ENCODE measurements at places on chromosomes 16 and 17.

GRCh38 chr16:1929105-1929504 lies 10.9 kb upstream of the HS3ST6 start:
- no peak for DNase-seq

- no peak for DNase-seq
Observed at GRCh38 chr16:86714166-86714565, 135.8 kb downstream of the FOXL1 start.

DNA sequence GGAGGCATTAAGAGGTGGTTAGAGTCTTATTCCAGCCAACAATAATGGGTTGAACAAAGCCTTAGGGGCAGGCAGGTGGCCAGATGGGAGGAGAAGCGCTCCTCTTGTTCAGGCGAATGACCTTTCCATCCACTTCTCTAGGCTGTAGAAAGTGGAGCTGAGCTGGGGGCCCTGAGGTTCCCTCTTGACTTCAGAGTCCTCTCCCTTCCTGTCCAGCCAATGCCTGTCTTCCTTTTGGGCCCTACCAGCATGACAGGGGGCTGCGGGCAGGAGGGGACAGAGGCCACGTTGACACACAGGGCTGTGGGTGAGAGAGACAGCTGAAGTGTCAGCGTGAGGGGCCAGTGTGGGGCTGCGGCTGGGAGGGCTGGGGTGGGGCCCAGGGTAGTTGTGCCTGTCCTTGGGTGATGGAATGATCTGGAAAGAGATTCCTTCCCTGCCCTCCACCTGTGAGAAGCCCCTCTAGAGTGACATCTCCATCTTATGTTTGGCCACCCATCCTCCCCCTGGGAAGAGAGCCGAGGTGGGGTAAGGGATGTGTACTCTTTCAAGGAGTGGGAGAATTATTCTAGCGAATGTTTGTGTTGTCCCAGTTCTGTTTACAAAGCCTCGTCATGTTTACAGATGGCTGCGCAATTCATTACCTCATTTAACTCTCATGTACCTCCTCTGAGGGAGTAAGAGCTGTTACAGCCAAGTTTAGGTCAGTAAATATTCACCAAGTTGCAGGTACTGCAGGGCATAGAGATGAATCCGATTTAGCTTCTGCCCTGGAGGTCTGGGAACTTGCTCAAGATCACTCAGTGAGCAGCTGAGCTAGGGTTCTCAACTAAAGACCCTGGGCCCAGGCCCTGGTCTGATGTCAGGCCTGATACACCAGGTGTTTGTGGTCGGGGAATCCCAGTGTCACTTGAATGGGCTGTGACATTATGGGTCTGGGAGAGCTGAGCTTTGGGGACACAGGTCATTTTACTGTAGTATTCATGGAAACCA lies 3.3 kb downstream of the ERBB2 start:
- DNase-seq, result no peak

- DNase-seq, result no peak
Observed at GRCh38 chr16:86899757-86900156, 321.4 kb downstream of the FOXL1 start.

- DNase-seq, result no peak
Observed at GRCh38 chr16:49410226-49410625, 36.6 kb downstream of the C16orf78 start.

DNA sequence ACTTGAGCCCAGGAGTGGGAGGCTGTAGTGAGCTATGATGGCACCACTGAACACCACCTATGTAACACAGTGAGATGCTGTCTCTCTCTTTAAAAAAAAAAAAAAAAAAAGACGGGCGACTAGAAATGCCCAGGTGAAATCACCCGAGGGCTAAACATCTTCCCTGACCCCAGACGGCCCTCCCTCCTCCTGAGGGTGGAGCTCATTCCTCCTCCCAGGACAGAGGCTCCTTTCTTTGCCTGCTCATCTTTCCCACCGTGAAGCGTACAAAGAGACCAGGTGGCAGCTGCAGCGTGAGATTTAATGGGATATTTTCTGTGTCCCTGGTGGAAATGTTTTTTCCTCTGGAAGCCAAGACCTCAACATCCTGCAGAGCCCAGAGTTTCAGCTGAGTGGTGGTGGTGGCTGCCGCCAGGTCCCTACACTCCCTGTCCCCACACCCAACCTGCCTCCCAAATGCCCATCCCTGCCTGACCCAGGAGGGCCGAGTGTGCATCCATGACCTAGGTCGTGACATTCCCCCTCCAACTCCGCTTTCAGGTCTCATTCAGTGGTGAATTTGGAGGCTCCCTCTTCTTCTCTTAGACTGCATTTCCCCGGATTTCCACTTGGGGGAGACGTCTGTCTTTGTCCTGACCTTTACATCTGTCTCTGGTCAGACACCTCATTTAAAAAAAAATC lies 14.4 kb upstream of the GPRC5B start:
- peak; percentile 71 for DNase-seq

GRCh38 chr16:68264128-68265077 lies at the start of gene SLC7A6:
SLC7A6 (plus strand) TSS chr16:68264526; CDS start chr16:68274727, 10,201 bp downstream.
- peak; percentile 69 for DNase-seq

DNA sequence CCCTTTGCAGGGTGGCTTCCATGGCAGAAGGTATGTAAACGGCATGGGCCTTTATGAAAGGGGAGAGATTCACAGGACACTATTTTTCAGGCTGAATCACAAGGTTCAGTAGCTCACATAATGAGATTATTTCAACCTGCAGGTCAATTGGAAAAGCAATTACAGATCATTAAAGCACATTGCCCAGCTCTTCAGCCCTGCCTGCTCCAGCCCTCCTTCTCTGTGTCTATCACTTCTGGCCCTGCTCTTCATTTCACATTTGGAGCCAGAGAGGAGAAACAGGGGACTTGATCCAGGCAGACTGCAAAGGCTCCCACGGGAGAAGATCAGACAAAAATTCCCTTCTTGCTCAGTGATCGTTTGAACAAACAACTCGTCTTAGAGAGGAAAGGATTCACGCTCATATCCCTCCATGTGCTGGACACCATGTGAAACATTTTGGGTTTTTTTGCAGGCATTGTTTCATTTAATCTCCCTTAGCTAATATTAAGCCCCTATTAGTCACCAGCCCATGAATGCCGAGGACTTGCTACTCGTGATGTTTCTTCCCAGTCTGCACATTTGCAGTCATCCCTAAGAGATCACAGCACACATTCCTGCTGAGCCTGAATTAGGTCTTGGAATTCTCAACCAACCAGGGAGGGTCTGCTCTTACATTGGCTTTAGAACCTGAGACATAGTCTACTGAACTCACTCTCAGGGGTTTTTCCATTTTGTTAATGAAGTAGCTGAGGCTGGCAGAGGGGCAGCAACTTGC lies 443.9 kb upstream of the CCL2 start:
- no peak for DNase-seq

DNA sequence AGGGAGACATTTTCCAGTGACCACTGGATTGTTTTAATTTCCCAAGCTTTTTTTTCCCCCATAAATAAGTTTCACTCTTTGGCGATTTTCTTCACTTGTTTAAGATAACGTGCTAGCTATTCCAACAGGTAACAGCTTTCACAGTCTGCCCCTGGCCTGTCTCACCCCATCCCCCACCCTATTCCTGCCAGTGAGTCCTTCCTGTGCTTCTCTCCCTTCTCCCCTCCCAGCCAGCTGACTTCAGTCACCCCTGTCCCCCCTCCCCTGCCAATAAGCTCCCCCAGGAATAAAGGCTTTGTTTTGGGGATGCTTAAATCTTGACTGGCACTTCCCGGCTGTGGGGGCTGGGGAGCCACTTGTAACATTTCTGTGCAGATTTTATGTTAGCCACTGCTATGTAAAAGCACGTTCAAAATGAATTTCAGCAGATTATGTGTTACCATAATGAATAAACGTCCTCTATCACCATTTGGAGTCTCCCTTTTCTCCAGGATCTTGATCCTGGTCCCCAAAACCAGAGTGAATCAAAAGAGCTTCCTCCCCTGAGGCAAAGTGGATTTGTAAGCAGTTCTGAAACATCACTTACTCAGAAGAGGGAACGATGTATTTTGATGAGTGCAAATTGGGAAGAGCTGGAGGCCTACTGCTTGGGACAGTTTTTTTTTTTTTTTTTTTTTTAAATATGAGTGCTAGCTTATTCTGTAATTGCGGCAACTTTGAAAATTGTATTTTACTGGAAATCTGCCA lies 58.2 kb downstream of the IGF2BP1 start:
- peak; percentile 55 for DNase-seq

- DNase-seq, result no peak
Observed at GRCh38 chr17:57402681-57403180, 146.4 kb downstream of the MSI2 start.

DNA sequence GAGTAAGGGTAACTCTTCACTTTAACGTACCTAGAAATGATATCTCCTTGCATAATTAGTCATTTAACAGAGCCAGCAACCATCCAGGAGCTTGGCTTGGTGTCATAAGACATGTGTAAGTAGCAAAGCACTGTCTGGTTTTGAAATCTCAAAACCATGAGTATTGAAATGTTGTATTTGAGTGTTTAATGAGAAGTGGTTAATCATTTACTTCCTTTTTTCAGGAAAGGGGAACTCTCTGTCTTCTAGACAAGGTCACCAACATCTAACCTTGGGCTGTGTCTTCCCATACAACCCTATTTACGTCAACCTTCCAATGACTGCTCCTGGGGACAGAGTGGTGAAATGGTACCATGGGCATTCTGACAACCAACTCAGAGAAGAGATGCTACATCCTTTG lies 27.1 kb downstream of the PMP22 start:
- DNase-seq, result no peak

GRCh38 chr16:53515811-53516210 lies 12.8 kb upstream of the AKTIP start:
- no peak for DNase-seq

DNA sequence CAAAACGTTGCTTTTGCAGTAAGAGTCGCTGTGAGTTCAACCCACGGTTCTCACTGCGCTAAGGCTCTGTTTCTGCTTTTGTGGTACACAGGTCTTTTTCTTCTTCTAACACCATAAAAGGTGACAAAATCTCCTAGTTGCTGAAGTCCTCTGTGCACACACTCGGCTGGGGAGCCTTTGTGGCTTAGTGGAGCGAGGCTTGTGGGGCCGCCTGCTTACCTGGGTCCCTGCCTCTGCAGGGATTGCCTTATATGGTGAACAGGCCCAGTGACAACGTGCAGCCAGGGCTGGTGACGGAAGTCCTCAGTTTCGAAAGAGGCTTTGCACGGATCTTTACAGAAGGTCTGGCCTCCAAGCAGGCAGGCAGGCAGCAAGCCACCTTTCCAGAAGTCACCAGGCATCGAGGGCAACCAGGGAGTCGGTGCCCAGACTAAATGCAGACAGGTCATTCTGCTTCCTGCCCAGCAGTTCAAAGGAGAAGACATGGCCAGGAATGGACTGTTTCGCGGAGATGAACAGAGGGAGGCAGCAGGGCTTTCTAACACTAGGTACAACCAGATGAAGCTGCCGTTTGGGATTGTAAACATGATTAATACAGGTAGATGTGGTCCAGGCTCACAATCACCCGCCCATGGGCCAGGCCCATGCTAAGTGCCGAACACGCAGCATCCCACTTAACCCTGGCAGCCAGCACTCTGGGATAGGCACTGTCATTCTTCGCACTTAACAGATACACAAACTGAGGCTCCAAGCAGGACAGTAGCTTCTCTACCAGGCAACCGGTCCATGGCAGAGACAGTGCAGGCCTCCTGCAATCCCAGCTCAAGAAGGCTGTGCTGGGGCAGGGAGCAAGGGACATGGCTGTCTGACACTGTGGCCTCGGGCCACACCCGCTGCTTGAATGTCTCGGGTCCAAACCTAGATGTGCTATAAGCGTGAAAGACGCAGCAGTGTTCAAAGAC lies 10.7 kb upstream of the MEAK7 start:
- DNase-seq, result no peak

DNA sequence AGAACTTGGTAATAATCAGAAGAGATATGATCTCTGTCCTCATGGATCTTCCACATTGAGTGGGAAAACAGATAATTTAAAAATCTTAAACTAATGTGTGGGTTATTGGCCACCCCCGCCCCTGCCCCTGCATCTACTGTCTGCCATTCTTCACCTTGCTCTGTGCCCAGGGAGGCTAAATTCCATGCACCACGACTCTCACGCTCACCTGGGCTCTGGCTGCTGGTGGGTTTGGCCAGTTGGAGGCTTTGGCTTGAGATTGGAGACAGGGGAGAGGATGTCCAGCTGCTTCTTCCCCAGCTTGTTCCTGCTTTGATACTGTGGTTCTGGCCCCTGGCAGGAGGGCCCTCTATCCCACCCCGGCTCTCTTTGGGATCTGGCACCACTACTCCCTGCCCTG lies 127.9 kb downstream of the IRX5 start:
- DNase-seq, result no peak

DNA sequence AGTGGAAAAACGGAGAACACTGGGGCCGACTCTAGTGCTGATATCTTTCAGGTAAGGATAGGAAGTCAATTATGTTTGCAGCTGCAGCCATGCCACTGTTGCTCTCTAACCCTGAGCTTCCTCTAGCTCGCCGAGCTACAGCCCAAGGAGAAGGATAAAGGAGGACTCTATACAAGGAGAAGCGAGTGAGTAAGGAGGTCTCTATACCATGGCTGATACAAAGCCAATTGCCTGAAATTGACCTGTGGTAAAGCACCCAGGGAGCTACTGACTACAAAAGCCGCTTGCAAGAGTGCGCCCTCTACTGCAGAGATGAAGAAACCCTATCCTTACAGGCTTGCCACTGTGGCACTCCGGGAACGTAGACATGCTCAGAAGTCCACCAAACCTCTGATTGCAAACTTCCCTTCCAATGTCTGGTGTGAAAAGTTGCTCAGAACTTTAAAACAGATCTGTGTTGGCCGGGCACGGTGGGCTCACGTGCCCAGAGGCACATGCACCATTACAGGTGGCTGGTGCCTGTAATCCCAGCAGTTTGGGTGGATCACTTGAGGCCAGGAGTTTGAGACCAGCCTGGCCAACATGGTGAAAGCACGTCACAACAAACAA lies 10.8 kb upstream of the SLC46A1 start:
- DNase-seq, result peak; percentile 92

- DNase-seq, result peak; percentile 95
Observed at GRCh38 chr17:28725660-28726225, 290 bp downstream of the TLCD1 start.

GRCh38 chr16:59090541-59090940 lies 356.4 kb upstream of the GOT2 start:
- DNase-seq, result no peak

DNA sequence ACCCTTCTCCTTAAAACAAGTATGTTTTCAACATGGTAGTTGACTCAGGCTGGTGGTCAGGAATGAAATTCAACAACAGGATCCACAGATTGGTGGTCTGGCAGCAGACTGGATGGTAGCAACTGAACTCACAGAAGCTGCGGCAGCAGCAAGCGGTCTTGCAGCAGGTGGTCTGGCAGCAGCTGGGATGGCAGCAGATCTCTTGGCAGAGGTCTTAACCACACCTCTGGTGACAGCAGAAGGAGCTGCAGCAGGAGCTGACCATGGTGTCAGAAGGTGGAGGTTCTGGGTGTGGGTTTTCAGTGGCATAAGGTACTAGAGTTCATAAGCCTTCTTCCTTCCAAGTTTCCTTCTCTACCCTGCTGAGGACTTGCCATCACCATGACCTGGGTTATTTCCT lies 2.2 kb upstream of the KRTAP4-1 start:
- DNase-seq, result no peak

- no peak for DNase-seq
Observed at GRCh38 chr16:48109475-48109874, 46.3 kb downstream of the ABCC12 start.

DNA sequence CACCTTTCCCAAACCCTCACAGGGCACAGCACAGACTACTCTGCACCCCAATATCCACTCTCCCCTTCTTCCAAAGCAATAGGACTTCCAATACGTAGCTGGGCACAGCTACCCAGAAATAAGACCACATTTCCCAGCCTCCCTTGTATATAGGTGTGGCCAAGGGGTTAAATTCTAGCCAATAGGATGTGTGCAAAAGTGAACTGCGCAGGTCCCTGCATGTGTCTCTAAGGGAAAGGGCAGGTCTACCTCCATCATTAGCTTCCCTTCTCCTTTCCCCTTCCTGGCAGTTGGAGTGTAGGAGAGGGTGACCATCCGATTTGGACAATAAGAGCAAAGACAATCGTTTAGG lies 25.5 kb upstream of the SNN start:
- peak; percentile 56 for DNase-seq

Measured in H9 (cell line).